ENCODE measurements at places on chromosomes 6 and 20.

DNA sequence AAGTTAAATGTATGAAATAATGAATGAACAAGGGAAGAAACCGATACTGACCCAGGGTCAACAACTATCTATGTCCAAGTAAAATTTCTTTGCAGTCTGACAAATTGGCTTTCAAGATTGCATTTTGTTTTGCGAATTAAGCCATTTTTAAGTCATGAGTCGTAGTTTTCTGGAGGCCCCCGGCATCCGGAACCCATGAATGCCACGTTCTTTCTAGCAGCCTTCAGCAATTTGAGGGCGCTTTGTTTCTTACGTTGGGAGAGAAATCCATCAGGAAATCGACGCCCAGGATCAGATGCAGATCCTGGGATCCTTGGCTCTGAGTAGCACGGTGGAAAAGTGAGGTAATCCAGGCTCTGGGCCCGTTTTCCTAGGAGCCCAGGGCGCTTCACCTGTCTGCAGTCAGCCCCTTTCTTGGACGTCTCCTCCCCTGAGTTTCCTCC, 309 bp upstream of the ABRACL start:
- no peak for DNase-seq

DNA sequence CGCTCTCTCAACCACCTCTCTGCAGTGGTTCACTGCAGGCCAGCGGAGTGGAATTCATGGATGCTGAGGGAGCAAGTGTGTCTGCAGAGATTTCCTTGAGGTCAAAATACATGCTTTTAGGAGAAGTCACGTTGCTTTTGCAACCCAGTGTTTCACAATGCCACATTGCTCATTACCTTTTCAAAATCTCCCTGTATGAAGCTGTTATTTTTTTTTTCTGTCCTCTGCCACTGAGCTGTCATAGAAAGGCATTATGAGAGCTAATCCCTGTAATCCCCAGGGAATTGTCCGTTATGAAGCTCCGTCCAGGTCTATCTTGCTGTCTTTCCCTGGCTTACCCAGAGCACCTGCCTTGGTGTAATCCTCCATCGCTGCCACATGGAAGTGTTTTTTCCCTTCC, 60.5 kb upstream of the SLC22A23 start:
- DNase-seq, result no peak

DNA sequence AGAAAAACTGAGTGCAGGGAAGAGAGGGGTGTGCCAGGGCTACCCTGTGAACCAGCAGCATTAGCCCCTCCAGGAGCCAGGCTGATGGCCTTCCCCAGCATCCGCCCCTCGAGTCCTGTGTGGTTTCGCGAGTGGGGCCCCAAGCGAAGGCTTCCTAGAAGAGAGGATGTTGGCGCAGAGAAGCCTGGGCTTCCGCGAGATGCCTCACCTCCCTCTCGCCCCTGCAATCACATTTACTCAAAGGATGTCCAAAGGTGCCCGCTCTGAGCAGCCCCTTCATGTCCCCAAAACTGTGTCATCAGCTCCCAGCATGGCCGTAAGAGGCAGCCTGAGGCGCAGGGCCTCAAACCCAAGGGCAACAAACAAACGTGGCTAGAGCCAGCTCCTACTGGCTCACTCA, 111.7 kb downstream of the PREX1 start:
- DNase-seq, result no peak

DNA sequence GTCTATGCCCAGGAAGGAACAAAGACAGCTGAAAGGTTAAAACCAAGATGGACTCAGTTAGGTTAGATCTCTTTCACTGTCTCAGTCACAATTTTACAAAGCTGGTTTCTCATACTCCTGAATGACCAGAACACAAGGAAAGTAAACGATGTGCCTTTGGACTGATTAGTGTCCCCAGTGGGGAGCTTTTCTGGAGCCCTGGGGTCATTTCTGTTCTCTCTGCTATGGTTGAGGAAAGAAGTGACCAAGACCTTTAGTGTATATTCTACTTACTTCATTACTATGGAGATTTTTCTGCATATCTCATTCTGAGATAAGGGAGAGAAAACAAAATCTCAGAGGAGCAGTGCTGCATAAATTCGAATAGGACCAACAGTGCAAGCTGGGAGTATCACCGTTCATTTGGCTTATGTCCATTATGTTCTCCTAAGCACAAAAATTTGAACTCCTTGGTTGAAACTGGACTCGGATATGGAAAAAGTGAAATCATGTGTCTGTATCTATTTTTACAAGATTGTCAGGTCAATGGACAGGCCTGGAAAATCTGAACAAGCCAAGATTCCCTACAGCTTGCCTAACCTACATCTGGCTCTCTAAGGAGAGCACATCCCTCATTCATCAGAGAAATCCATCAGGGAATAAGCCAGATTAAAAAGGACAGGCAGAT, 34.4 kb upstream of the ENPP1 start:
- no peak for DNase-seq

DNA sequence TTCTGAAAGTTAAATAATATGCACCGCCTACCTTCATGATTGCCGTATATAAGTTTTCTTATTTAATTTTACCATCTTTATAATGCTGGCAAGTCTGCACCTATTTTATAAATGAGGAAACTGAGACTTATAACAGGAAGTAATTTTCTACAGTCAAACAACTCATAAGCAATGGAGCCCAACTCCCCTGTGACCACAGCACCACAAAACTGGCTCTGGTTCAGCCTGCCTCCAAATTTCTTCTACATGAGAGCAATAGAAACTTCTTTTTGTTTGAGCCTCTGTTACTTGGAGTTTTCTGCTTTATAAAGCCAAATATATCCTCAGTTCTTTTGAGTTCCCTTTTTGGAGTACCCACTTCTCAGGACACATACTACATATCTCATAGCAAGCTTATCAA, 131.1 kb upstream of the HSF2 start:
- no peak for DNase-seq

GRCh38 chr6:33280539-33280938, 3.6 kb downstream of the B3GALT4 start:
- DNase-seq, result no peak

DNA sequence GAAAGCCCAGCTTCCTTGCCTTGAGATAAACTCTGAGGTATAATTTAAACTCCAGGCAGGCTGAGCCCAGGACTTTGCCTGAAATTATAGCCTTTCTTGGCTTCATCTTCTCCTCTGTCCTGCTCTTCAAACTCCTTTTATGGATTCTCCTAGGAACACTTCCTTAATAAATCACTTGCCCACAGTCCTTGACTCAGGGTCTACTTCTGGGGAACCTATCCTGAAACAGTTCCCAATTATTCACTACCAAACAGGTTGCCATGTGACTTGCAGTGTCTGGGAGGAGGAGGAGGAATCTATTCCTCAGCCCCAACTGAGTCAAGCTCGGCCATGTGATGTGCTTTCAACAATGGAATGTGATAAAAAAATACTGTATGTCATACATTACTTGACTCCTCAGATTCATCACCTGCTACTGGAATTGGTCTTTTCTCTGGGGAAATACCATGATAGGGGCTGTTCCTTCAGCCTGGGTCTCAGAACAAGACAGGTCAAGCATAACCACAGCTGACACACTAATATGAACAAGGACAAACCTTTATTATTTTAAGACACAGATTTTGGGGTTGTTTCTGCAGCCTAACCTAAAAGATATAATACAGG, 20.5 kb upstream of the CDKN1A start:
- DNase-seq, result no peak

DNA sequence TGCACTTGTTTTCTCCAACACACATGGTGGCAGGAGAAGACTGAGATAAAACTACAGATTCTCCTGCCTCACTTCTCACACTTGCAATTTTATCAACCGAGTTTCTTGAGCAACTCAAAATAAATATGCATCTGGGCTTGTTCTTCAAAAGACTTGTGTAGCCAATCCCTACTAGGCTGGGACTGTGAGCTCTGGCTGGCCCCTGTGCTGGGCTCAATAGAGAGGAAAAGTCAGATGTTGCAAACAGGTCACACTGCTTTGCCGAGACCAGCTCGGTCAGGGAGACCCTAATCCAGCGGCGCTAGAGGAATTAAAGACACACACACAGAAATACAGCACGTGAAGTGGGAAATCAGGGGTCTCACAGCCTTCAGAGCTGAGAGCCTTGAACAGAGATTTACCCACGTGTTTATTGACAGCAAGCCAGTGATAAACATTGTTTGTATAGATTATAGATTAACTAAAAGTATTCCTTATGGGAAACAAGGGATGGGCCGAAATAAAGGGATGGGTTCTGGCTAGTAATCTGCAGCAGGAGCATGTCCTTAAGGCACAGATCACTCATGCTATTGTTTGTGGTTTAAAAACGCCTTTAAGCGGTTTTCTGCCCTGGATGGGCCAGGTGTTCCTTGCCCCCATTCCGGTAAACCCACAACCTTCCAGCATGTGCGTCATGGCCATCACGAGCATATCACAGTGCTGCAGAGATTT, 32.7 kb downstream of the FAM50B start:
- no peak for DNase-seq

GRCh38 chr6:142356201-142356883, 54.5 kb downstream of the ADGRG6 start:
- DNase-seq, result no peak

GRCh38 chr6:100447900-100448748, 16.6 kb downstream of the SIM1 start:
- DNase-seq, result no peak

GRCh38 chr6:135412761-135413160, 84.8 kb downstream of the AHI1 start:
- DNase-seq, result no peak

DNA sequence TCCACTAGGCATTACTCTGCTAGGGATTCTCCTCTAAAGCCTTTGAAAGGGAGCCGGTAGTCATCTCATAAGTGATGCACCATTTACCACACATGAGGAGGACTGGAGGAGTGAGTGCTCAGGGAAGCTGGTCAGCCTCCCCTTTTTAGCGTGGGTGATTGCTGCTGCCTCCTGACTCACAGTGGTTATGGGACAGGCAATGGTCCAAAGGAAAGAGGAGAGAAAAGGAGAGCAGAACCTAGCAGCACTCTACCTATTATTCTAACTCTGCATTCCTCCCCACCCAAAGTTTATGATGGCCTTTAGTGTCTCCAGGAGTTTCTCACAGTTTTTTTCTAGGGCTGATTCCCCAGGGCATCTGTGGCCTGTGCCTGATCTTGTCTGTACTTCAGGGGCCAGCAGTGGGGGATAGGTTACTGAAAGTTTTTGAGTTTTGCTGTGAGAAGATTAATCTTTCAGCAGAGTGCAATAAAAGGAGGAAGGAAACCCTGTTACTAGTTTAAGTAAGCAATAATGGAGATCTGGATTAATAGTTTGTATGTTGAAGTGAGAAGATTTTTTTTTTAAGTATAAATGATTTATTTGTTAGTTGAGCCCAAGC, 36.4 kb upstream of the GCLC start:
- DNase-seq, result no peak

DNA sequence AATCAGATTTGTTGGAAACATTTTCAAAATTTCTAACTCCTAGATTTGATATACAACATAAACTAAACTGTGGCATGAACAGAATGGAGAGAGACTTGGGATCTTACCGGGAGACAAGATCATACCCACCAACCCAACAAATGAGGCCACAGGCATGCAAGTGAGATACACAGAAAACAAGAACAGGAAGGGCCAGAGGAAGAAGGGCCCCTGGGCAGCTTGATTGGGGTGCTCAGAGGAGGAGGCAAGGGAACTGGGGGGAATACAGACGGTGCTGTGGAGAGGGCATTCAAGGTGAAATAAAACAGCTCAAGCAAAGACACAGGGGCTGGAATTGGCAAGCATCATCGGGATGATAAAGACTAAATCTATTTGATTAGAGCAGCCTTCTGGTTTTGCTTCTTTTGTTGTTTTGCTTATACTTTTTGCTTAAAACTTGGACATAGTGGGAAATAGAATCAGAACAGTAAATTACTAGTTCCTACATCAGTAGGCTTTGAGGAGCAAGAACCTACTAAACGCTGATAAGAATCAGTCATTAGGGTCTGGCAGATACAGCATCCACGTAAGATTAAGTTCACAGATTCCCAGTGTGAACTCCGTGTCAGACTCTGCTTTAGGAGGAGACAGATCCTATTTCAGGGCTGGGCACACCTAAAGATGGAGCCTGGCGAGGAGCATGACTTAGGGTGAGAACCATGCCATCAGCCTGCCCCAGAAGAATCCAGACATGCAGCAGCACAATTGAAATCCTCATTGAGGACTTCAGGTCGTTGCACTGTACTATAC, 3.5 kb upstream of the RAMACL start:
- no peak for DNase-seq

- DNase-seq, result no peak
Observed at GRCh38 chr6:111806165-111806547, 67.1 kb downstream of the FYN start.

- peak; percentile 7 for DNase-seq
Observed at GRCh38 chr6:28542440-28543296, 17.0 kb downstream of the GPX5 start.

- DNase-seq, result no peak
Observed at GRCh38 chr6:111701146-111701545, 95.5 kb upstream of the TRAF3IP2 start.

DNA sequence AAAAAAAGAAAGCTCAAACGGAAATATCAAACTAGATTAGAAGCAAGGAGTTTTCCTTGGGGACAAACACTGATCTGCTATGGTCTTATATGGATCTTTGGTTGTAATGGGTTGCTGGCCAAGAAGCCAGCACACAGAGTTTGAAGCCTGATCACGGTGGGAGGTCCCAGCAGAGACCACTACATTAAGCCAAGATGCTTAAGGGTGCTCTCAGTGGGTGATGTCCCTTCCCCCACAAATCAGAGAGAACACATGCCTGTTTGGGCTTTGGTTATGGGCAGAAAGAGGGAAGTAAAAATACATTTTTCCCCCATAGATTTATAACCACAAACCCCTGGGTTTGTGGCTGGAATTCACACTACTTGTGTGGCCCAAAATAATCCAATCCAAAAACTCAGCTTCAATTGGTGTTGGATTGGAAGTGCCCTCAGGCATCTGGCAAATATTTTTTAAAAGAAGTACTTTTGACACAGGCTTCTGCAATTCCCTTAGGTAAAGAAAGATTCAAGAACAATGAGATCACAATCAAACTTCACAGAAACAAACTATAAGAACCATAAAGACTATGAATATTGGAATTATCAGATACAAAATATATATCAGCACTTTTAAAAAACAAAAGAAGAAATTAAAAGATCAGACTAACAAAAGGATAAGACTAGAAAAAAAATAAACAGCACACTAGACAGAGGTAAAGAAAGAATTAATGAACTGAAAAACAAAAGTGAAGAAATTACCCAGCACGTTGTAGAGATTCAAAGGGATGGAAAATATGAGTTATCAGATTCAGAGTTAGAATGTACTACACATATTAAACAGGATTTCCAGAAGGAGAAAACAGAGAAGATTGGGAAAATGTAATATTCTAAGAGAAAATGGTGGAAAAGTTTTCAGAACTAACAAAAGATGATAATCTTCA, 44.7 kb downstream of the ESF1 start:
- no peak for DNase-seq

GRCh38 chr20:43853174-43853803, 61.4 kb upstream of the TOX2 start:
- no peak for DNase-seq

All from cerebellar nuclear complex (tissue), 1 donor.